ENCODE measurements at places on chromosomes 3 and 15. TPM values are rescaled to one million over a fixed set of nuclear protein-coding genes. Genes with fewer than 3 reads are reported as not detected.

DNA sequence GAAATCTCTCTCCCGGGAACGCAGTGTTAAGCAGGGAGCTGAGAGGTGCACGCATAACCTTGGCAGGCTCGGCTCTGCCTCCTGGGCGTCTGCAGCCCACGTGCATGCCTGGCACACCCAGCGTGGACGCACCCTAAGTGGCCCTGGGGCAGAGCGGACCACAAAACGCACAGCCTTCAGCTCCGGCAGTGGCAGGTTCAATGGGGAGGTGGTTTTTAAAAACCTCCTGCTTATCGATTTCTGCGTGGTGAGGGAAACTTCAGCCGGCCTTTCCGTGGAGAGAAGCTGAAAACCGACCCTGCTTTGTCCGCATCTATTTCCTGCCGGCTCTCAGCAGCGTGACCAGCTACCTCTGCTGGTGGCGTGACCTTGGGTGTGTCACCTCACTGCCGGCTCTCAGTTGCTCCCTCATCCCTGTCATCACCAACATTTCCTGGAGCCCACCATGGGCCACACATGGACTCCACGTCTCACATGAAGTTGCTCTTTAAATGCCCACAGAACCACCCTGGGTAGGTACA lies 134.8 kb upstream of the MEF2A start:
- DNase-seq: no peak
- H3K4me3 ChIP-seq: no peak overlapping the region
- H3K4me1 ChIP-seq: peaks cover 4% of the 10 kb centered on the region
- no peaks in the 10 kb centered on the region for H3K27me3 ChIP-seq
- no peak overlapping the region for H3K27ac ChIP-seq
- no peaks in the 10 kb centered on the region for H3K36me3 ChIP-seq

Gene GCSAM
- not detected for total RNA-seq

Gene WDR93
- not detected for total RNA-seq

DNA sequence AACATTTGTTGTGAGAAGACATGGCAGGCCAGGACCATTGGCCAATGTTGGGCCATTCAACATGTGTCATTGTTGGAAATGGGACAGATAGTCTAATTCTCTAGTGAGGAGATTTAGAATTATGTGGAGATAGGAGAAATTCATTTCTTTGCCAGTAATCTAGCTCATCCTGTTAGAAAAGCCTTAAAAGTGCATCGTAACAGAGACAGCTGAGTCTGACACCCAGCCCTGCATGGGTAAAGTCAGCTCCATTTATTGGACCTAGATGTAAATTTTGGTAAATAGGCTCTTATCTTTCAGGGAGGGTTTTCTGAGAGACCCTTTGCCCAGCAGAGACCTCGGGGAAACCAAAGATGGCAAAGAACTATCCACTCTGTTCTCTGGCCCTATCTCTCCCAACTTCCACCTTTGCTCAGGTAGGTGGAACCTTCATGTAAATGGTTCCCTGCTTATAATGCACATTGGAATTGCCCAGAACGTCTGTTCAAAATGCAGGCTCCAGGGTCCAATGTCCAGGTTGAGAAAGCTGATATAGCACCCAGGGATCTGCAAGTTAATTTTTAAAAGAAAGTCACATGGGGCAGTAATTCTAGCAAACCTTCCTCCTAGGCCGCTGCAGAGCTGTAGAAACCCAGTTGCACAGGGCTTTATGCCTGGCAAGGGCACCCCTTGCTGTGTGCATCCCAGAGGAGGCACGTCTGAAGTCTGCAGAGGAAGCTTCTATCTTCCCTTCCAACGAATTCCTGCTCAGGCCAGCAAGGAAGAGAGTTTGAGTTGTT lies 365.9 kb upstream of the PROK2 start:
- H3K4me3 ChIP-seq: no peak overlapping the region
- peak overlapping the region; percentile 10 for H3K27ac ChIP-seq
- no peaks in the 10 kb centered on the region for H3K36me3 ChIP-seq
- peaks cover 10% of the 10 kb centered on the region for H3K4me1 ChIP-seq
- peaks cover 8% of the 10 kb centered on the region for H3K27me3 ChIP-seq

Gene MEIS2
- 59.5 TPM for total RNA-seq

DNA sequence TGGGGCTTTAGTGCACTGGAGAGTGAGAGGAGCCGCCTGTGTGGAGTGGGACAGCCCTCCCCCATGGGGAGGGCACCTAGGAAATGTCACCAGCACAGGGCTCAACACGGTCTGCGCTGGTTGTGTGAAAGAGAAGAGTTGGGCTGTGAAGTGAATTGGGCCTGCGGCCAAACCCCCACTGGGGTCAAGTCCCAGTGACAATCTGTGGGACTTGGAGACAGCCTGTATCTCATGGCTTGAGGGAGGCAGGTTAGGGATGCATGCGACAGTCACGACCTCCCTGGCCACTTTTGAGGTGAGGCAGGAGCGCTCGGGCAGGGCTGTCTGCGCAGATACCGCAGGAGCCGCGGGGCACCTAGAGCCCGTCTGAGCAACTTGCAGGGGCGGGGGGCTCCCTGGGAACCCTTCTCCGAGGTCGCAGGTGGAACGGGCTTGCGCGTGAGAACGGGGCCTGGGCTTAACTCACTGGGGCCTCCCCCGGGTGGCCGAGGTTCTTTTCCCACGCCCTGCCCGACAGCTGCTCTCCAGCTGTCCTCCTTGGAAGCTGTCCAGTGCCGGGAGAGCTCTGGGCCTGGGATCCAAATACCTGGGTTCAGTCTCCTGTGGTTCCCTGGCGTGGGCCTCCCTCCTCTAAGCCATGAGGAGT lies 77.4 kb downstream of the SNRK start:
- no peak overlapping the region for H3K4me3 ChIP-seq
- DNase-seq: no peak
- H3K27me3 ChIP-seq: no peaks in the 10 kb centered on the region
- no peaks in the 10 kb centered on the region for H3K4me1 ChIP-seq

Gene ZPLD1
- total RNA-seq: not detected

GRCh38 chr15:75841626-75842025 lies 1.6 kb upstream of the UBE2Q2 start:
- peaks cover 17% of the 10 kb centered on the region for H3K27me3 ChIP-seq
- H3K36me3 ChIP-seq: no peaks in the 10 kb centered on the region
- no peak for DNase-seq
- no peak overlapping the region for H3K27ac ChIP-seq
- peak overlapping the region; percentile 90 for H3K4me3 ChIP-seq

GRCh38 chr3:185325946-185326791 lies 36.8 kb upstream of the MAP3K13 start:
- H3K36me3 ChIP-seq: no peaks in the 10 kb centered on the region
- no peak overlapping the region for H3K27ac ChIP-seq
- no peaks in the 10 kb centered on the region for H3K27me3 ChIP-seq
- peaks cover 5% of the 10 kb centered on the region for H3K4me1 ChIP-seq
- no peak for DNase-seq
- H3K4me3 ChIP-seq: no peak overlapping the region

DNA sequence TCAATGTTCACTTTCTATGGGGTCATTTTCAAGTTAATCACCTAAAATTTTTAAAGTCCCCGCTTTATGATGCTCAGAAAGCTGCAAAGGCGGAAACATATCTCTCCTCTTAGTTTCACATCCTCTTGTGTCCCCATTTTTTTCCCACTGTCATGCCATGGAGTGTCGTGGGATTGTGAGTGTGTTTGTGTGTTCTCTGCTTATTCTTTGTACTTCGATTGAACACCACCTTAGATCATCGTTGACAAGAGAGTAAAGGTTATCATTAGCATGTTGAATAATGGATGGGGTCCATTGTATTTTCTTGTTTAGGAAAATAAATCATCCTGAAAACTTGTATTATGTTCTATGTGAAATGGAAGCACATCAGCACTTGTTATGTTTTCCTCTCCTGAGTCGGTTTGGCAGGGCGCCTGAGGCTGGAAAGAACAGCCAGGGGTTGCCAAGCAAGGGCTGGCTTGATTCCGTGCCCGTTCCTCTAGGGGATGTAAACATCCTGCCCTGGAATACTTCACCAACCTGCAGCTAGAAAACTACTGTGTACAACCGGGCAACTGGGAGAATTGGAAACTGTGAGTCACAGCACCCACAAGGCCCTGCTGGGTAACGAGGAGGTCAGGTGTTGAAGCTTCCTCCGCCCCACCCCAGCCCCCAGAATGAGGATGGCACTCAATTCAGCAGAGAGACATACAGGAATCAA lies 67.2 kb downstream of the EIF4E3 start:
- no peaks in the 10 kb centered on the region for H3K27me3 ChIP-seq
- H3K36me3 ChIP-seq: no peaks in the 10 kb centered on the region
- DNase-seq: no peak
- H3K4me1 ChIP-seq: peaks cover 22% of the 10 kb centered on the region
- no peak overlapping the region for H3K27ac ChIP-seq
- H3K4me3 ChIP-seq: no peak overlapping the region

Gene CHL1
- 0.14 TPM for total RNA-seq

GRCh38 chr3:105829229-105829628 lies 39.6 kb downstream of the CBLB start:
- no peaks in the 10 kb centered on the region for H3K27me3 ChIP-seq
- H3K27ac ChIP-seq: no peak overlapping the region
- no peak overlapping the region for H3K4me3 ChIP-seq

DNA sequence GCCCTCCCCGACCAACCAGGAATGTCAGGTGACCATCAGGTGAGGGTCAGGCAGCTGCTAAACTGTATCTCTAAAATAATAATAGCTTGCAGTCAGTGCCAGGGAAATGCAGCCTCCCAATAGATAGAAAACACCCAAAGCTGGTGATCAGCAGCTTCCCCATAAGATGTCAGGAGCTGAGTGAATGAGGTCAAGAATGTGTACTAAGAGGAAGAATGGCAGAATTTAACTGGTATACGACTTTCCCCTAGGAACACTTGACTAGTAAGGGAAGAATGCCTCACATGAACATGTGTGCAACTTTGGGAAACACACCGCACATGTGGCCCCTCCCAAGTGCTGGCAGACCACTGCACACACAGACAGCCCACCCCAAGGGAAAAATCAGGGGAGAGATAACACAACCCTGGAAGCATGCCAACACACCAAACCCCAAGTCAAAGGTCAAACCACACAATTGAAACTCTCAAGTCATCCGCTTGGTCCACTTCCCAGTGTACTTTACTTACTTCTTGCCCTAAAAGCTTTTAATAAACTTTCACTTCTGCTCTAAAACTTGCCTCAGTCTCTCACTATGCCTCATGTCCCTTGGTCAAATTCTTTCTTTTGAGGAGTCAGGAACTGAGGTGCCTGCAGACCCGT lies 806.5 kb downstream of the OTOL1 start:
- no peak overlapping the region for H3K4me3 ChIP-seq
- no peak overlapping the region for H3K27ac ChIP-seq
- no peaks in the 10 kb centered on the region for H3K36me3 ChIP-seq
- DNase-seq: no peak
- H3K27me3 ChIP-seq: no peaks in the 10 kb centered on the region

- H3K4me3 ChIP-seq: peak overlapping the region; percentile 74
- H3K4me1 ChIP-seq: peaks cover 46% of the 10 kb centered on the region
- H3K27me3 ChIP-seq: no peaks in the 10 kb centered on the region
- peak overlapping the region; percentile 63 for H3K27ac ChIP-seq
- no peak for DNase-seq
These were observed 5.3 kb downstream of the RAF1 start for GRCh38 chr3:12658593-12659058.

DNA sequence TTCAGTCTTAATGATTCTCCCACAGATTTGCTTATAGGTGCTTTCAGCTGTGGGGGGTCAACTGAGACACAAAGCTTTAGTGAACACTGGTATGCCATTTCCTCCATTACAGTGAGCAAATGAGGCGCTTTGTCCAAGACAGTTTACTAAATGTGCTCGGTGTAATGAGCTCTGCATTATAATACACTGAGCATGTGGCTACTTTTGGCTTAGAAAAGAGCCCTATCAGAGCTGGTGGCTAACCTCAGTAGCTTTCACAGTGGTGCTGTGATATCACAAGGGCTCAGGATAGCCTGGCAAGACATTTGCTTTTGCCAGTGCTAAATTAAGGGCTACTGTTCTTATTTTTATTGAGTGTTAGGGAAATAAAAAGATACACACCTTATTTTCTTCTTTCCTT lies 749.7 kb upstream of the ARPP21 start:
- no peaks in the 10 kb centered on the region for H3K36me3 ChIP-seq
- no peaks in the 10 kb centered on the region for H3K27me3 ChIP-seq
- H3K4me3 ChIP-seq: no peak overlapping the region
- H3K27ac ChIP-seq: no peak overlapping the region
- no peak for DNase-seq
- H3K4me1 ChIP-seq: no peaks in the 10 kb centered on the region

Gene PARP15
- total RNA-seq: not detected

Gene ALG1L2
- total RNA-seq: 1.4 TPM

- DNase-seq: no peak
- H3K27ac ChIP-seq: no peak overlapping the region
- H3K36me3 ChIP-seq: no peaks in the 10 kb centered on the region
- H3K27me3 ChIP-seq: no peaks in the 10 kb centered on the region
- H3K4me3 ChIP-seq: no peak overlapping the region
These were observed 634.1 kb upstream of the TBL1XR1 start for GRCh38 chr3:177831361-177831760.

Gene EIF5A2
- 6.0 TPM for total RNA-seq

DNA sequence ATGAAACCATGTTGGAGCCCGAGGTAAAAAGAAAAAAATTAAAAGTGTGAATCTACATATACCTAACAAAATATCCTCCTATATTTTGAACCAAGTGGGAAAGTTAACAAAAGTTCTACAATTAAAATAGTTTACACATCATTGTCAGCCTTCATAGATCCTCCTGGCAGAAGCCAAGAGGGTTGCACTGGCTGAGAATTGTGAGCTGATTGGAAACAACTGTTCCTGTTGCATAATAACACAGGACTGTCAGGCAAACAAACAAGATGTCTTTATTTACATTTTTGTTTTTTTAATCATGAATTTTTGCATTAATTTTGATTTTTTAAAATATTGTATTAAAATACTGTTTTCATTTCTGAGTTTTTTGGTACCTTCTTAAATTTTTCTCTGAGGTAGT lies 215.2 kb upstream of the MME start:
- H3K27me3 ChIP-seq: no peaks in the 10 kb centered on the region
- no peak overlapping the region for H3K27ac ChIP-seq
- peaks cover 6% of the 10 kb centered on the region for H3K4me1 ChIP-seq
- H3K36me3 ChIP-seq: no peaks in the 10 kb centered on the region
- no peak for DNase-seq

Gene ABI3BP
- not detected for total RNA-seq

- H3K36me3 ChIP-seq: peaks cover 4% of the 10 kb centered on the region
- no peak overlapping the region for H3K4me3 ChIP-seq
- H3K27me3 ChIP-seq: no peaks in the 10 kb centered on the region
- no peak for DNase-seq
These were observed 569.7 kb upstream of the MDFIC2 start for GRCh38 chr3:70882104-70882503.

DNA sequence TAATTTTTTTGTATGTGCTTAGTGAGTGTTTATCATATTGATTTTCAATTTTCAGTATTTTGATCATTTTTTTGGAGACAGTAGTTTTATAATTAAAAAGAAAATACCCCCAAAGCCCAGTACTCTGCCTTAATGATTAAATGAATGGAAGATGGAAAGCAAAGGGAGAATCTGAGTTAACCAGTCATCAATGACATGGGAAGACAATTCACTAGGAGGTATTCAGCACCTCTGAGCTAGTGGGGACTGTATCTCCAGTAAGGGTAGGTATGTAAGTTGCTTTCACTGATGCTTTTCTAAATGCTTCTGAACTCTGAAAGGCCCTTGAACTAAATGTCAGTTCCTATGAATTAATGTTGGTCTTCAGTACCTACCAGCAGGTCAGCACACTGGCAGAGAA lies 590.4 kb upstream of the DPPA4 start:
- peaks cover 25% of the 10 kb centered on the region for H3K4me1 ChIP-seq
- no peaks in the 10 kb centered on the region for H3K36me3 ChIP-seq
- H3K27ac ChIP-seq: no peak overlapping the region
- no peaks in the 10 kb centered on the region for H3K27me3 ChIP-seq
- DNase-seq: no peak

Measured in neural crest cell (in vitro differentiated cells).